ENCODE measurements at places on chromosomes 13 and 19.

GRCh38 chr19:51820011-51820410, 25.1 kb downstream of the FPR3 start:
- no peak for DNase-seq

- DNase-seq = no peak
Observed at GRCh38 chr13:62643799-62644524, 1228.3 kb upstream of the PCDH20 start.

DNA sequence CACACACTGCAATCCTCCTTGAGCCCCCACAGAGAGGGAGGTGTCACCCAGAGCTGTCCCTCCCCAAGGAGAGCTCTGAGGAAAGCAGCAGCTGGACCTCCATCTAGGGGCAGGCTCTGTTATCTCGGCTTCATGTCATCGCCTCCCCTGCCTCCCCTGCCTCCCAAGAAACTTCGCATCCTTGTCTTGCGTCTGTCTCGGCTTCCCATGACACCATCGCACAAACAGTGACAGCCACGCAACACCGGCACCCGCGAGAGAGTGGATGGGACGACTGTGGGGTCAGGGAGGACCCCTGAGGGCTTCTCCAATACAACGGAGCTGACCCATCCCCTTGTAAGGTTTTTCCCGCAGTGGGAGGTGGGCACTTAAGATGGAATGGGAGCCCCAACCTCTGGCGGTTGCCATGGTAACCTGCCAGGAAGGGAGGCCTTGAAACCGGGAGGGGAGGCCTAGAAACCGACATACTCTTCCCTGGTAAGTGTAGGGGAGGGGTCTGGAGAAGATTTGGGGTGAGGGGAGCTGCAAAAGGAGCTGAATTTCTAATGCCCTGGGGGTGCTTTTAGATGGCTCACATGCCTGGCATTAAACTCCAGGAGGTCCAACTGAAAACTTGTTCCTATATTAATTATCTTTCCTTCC, 16.3 kb downstream of the TLE2 start:
- no peak for DNase-seq

GRCh38 chr19:58557221-58558065, 968 bp downstream of the UBE2M start:
- DNase-seq = no peak

DNA sequence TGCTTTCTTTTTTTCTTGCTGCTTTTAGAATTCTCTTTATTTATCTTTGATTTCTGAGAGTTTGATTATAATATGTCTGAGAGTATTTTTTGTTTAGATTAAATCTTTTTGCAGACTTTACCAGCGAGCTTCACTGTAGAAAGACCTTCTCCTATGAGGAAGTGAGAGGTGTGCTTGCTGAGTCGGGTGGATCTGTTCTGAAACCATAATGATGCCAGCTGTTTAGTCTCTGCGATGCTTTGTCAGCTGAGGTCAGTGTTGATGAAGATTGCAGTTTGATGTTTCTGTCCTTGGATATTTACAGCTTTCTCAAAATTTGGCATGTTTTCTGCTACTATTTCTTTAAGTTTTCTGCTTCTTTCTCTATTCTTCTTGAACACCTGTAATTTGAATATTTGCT, 309.1 kb upstream of the SLITRK6 start:
- no peak for DNase-seq

- no peak for DNase-seq
Observed at GRCh38 chr19:16739546-16739945, 19.9 kb downstream of the NWD1 start.

DNA sequence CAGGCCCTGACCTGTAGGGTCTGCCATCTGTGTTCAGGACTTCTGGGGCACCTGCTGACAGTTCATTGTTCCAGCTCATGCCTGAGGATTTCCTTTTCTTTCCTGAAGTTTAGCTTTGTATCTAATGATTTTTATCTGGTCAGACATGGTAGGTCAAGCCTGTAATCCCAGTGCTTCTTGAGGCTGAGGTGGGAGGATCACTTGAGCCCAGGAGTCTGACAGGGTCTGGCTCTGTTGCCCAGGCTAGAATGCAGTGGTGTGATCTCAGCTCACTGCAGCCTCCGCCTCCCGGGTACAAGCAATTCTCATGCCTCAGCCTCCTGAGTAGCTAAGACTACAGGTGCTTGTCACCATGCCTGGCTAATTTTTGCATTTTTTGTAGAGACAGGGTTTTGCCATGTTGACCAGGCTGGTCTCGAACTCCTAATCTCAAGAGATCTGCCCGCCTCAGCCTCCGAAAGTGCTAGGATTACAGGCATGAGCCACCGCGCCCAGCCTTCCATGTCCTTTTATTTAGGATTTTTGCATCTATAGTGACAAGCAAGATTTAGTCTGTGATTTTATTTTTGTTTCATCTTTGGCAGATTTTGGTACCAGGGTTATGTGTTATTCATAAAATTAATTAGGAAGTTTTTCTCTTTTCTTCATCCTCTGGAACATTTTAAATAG, 33.2 kb downstream of the CHST8 start:
- DNase-seq = no peak

GRCh38 chr13:41696163-41697003, 239.0 kb downstream of the RGCC start:
- DNase-seq = no peak

DNA sequence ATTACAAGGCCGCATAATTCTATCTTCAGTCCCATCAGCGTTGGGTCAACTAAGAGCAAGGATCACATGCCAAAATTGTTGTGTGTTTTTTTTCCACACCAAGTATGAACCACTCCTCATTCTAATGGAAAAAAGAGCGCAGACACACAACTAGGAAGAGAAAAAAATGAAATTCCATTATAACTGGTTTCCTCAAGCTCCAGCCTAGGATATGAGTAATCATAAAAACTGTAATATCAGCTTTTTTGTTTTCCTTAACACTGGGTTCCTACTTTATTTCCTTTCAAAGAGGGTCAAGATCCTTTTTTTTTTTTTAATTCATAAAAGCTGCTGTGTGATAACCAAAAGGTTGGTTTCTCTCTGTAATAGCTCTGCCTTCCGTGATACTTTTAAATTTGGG, 19.4 kb downstream of the TSHZ3 start:
- no peak for DNase-seq

DNA sequence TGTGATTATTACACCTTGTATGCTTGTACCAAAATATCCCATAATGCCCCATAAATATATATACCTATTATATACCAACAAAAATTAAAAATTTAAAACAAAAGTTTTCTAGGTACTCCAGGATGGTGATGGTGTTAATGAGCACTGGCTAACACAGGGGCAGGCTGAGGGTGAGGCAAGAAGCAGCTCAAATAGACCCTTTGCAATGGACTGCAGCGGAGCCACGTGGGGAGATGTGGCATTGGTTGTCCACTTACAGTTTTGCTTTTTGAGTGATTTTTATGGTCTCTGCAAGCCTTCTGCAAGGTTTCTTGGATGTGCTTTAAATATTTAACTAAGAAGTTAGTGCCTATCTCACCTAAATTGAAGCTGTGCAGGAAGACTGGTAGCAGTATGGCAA, 132.9 kb downstream of the RAP2A start:
- DNase-seq = no peak

- DNase-seq = no peak
Observed at GRCh38 chr19:2330255-2330631, 1.8 kb downstream of the SPPL2B start.

GRCh38 chr13:51130348-51130747, 19.3 kb upstream of the C13orf42 start:
- DNase-seq = no peak

DNA sequence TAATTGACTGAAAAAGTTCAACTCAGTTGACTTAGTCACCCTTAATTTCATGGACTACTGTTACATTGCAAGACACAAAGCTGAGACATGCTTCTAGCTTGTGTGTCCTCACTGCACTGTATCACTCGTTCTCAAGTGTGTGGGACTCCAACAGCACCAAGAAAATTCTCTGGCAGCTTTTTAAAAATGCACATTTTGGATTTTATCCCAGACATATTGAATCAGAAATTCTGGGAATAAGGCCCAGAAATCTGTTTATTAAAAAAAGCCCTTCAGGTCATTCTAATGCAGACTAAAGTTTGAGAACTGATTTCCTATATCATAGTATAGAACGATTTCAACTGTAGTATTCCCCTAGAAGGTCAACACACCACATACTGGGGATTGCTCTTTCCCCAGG, 1485.3 kb downstream of the PCDH9 start:
- no peak for DNase-seq

GRCh38 chr13:52615134-52615801, 27.0 kb upstream of the HNRNPA1L2 start:
- no peak for DNase-seq

DNA sequence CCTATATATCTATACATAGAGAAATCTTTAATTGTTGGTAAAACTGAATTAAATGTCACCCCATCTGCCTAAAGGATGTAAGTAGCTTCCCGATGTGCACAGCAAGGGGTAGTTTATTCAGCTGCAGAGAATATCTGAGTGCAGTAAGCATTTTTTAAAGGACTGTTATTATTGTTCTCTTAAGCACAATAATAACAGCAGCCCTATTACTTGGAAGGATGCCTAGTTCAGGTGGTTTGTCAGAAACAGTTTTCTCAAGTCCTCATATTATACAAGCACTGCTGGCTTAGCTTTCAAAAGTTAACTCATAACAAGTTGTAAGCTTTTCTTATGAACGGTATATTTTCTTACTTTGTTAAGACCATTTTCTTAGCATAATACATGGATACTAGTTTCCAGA, 142.6 kb downstream of the CRYL1 start:
- DNase-seq = no peak

- DNase-seq = no peak
Observed at GRCh38 chr13:75407998-75408397, 74.0 kb downstream of the TBC1D4 start.

DNA sequence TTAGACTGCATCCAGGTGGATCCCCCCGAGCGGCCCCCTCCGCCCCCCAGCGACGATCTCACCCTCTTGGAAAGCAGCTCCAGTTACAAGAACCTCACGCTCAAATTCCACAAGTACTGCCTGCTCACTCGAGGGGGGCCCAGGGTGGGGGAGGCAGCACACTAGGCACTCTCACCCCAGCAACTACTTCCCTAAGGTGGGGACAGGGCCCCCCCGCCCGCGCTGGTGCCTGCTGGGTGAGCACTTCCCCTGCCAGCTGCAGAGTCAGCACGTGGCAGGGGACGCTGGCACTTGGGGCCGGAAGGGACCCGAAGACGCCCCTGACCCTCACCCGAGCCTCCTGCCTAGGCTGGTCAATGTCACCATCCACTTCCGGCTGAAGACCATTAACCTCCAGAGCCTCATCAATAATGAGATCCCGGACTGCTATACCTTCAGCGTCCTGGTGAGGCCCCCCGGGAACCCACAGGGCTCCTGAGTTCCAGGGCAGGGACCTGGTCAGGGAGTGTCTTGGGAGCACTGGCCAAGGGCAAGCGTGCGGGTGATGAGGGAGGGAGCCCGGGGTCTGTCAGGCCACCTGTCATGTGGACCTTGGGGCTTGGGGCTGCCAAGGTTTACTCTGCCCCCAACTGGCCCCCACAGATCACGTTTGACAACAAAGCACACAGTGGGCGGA, 5.2 kb downstream of the MCOLN1 start:
- DNase-seq = no peak

GRCh38 chr19:47429140-47429793, 9.9 kb upstream of the MEIS3 start:
- DNase-seq = no peak

DNA sequence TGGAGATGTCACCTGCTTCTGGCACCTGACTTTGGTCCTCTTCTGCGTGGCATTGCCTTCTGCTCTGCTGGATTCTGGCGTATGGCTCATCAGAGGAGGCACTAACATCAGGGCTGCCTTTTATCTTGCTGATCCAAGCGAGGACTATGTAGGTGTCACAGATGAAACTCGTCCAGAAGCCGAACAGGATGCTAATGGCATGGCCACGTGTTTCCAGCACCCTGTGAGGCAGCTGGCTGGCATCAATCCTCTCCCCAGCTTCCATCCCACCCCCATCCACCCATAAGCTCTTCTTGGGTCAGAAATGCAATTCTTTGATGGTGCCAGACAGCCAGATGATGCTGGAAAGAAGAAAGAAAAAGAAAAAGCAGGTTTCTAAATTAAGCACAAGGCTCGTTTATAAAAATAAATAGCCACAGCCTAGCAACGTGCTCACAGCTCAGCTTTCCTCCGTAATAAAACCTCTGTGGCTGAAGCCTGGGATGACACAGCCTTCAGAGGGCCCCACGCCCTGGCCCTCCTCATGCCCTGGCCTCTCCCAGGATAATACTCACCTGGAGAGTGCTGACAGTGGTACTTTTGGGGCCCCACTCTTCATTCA, 212.9 kb upstream of the SERP2 start:
- no peak for DNase-seq

Measured in activated CD4-positive, alpha-beta T cell treated with anti-CD3 and anti-CD28 coated beads for 4 hours (primary cell).